ENCODE measurements at places on chromosomes 12 and 14.

DNA sequence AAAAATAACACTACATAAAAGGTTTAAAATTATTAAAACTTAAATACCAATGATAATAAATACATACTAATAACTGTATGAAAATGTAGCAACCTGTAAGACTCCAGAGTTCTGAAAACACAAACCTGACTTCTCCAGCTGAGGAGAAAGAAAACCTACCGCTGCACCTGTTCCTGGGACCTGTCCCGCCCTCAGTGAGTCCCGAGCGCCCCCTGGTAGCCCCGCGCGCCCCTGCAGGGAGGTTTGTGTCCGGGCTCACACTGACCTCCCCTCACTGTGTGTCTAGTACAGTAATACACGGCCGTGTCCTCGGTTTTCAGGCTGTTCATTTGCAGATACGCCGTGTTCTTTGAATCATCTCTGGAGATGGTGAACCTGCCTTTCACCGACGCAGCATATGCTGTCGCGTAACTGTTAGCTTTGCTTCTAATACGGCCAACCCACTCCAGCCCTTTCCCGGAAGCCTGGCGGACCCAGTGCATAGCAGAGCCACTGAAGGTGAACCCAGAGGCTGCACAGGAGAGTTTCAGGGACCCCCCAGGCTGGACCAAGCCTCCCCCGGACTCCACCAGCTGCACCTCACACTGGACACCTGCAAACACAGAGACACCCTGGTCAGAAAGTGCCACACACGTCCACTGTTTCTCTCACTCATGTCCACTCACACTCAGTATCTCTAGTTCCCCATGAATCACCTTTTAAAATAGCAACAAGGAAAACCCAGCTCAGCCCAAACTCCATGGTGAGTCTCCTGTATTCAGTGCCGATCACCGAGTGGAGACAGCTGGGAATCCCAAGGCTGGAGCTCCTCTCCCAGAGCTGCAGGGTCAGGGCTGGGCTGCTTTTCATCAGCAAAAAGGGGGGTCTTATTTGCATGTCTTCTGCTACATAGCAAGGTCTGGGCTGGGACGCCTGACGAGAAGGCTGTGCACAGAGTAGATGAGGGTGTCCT is 1276.3 kb downstream of the TMEM121 start:
- DNase-seq, result no peak

DNA sequence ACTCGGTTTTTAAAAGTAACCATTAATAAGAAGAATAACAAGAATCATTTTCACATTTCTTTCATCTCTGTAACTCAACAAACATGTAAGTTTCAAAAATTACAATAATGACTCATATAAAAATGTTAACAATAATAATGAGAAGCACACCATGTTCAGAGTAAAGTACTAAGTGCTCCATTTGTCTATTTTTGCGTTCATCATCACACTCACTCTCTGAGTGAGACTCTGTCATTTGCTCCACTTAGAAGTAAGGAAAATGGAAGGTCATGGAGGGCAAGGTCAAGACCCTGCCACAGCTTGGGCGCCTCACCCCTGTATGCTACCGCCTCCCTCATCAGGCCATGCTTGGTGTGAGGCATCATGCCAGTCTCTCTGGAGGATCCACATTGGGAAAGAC is 129.9 kb downstream of the TMEM30B start:
- no peak for DNase-seq

GRCh38 chr12:105569886-105570285 is 239.4 kb downstream of the C12orf75 start:
- no peak for DNase-seq

DNA sequence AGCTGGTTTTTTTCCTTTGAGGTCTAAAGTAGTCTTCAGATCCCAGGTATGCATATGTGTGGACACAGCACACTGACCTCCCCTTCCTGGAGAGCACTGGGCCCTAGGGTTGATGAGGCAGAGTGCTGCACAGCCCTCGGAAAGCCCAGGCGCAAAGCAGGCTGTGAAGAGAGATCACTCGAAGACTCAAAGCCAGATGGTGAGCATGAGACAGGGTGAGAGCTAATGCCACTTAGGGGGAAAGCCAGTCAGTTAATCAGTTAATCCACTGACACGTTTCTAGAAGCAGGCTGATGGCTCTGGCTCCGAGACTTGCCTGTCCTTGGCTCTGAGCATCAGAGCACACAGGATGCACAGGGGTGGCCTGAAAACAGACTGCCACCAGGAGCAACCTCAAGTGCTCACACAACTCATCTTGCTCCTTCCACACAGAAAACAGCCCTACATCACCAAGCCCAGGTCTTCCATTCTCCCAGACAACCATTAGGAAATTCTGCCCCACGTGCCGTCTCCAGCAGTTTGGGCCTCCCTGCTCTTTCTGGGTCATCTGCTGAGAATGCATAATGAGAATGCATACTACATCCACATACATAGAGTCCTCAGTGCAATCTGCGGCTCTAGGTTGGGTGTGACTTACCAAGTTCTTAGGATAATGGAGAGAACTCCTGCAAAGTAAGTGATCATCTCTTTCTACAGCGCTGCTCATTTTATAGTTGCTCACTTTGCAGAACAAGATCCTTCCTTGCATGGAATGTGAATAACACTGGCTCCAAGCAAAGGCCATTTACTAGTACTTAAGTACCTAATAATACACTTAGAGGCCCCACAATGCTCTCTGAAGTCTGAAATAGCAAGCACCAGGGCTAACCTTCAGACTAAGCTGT is 12.0 kb downstream of the AQP6 start:
- peak; percentile 34 for DNase-seq

Measured in NCI-H1092 treated with DMSO at 0.1 percent for 48 hours (cell line).